ENCODE measurements at places on chromosomes 11 and 22. TPM values are rescaled to one million over a fixed set of nuclear protein-coding genes. Genes with fewer than 3 reads are reported as not detected.

DNA sequence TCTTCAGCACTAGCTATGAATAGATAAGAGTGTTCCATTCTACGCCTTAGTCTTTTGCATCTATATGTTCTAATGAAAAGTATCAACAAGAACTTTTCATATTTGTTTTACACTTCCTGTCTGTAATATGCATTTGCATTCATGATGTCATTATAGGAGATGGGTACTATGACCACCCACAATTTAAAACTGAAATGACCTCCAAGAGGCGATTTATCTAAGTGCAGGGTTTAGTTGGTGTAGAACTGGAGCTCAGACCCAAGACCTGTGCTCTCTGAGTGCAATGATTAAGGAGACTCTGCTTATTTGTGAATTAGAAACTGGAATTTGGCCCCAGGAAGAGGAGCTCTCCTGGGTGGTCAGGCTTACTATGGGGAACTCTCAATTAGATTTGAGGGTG is 289.1 kb downstream of the ETS1 start:
- no peak for DNase-seq

The TSGA10IP gene
- total RNA-seq = not detected

DNA sequence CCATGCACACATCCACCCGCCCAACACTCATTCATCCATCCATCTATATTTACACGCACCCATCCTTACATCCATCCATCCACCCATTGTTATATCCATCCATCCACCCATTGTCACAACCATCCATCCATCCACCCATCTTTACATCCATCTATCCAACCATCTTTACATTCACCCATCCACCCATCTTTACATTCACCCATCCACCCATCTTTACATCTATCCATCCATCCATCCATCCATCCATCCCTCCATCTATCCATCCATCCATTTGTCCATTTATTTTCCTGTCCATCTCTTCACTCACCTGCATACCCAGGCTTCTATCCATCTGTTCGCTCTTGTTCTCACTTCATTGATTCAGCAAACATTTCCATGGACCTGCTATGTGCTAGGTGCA is 49.8 kb downstream of the SGSM1 start:
- DNase-seq = no peak

GRCh38 chr22:17655289-17655688 is 16.7 kb downstream of the BCL2L13 start:
- no peak for DNase-seq

The SCGB2A2 gene
- not detected for total RNA-seq

- no peak for DNase-seq
Observed at GRCh38 chr11:86140334-86140990, 71.6 kb upstream of the PICALM start.

- DNase-seq = no peak
Observed at GRCh38 chr11:33256031-33256812, 959 bp upstream of the HIPK3 start.

GRCh38 chr11:77672264-77672663 is 34.7 kb upstream of the CLNS1A start:
- DNase-seq = no peak

DNA sequence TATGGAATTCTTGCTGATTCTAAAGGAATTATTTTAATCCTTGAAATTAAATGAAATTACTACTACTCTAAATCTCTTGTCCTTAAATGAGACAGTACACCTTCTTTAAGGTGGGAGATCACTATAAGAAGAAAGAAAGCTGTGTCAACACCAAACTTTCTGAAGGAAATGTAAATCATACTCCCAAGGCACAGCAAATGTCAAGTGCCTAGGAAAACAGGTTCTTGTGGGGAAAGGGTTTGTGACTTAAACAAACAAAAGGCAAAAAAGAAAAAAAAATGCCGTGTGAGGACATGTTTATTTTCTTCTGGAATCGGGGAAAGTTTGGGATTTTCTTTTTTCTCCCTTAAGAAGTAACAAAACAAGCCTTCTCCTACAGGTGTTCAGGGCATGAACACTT is 745.1 kb downstream of the DLG2 start:
- no peak for DNase-seq

The APOL6 gene
- total RNA-seq = 3.5 TPM

- DNase-seq = no peak
Observed at GRCh38 chr11:122270535-122270934, 154.5 kb upstream of the BLID start.

The TREH gene
- total RNA-seq = not detected

GRCh38 chr11:92838759-92839310 is 130.6 kb upstream of the MTNR1B start:
- DNase-seq = no peak

The NTM gene
- total RNA-seq = 199 TPM

The ANO5 gene
- 22.5 TPM for total RNA-seq

- DNase-seq = no peak
Observed at GRCh38 chr22:46861468-46862367, 99.3 kb downstream of the TBC1D22A start.

- DNase-seq = no peak
Observed at GRCh38 chr11:130848361-130849214, 67.7 kb downstream of the SNX19 start.

DNA sequence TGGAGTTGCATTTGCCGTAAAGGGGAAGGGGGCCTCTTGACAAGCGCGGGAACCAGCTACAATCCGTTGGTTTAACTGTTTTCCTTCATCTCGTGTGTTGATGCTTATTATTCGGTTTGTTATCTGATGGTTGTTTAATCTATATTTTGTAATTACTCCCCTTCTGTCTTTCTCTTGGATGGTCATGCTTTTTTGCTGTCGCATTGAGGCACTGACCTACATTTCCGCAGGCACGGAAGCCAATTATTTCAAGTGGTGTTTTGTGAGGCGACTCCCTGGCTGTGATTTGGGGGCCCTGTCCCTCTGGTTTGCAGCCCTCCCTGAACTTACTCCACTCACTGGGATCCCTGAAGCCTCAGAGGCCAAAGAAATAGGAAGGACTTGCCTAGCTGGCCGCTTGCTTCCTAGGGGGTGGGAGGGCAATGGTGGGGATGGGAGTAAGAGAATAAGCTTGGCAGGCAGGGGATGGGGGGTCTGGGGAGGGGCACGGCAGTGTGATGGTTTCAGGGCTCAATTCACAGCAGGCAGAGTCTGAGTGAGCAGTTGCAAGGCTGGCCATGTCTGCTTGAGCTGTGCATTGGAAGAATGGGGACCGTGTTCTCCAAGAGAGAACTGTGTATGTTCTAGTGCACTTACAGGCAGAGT is 165.8 kb upstream of the B3GAT1 start:
- DNase-seq = no peak

DNA sequence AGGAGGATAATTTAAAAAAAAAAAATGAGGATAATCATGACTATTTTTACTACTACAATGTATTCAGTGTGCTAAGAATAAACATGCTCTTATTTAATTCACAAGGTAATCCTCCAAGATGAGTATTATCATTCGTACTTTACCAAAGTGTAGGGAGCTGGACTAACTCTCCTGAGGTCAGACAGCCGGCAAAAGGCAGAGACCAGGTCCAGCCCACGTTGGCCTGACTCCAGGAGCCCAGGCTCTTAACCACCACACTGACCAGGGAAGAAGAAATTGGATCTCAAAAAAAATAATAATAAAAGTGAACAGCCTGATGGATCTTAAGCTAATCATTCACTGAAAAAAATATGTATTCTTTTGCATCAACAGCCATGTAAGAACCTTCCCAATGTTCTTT is 25.2 kb downstream of the PLAAT3 start:
- DNase-seq = no peak

The LIF gene
- total RNA-seq = 0.16 TPM

GRCh38 chr22:50601669-50602337 is 1.2 kb downstream of the MAPK8IP2 start:
- DNase-seq = no peak

The GRAMD4 gene
- total RNA-seq = 69.0 TPM

GRCh38 chr22:36218648-36219193 is 17.1 kb upstream of the APOL4 start:
- no peak for DNase-seq

GRCh38 chr11:79179087-79179486 is 261.7 kb downstream of the TENM4 start:
- DNase-seq = no peak

DNA sequence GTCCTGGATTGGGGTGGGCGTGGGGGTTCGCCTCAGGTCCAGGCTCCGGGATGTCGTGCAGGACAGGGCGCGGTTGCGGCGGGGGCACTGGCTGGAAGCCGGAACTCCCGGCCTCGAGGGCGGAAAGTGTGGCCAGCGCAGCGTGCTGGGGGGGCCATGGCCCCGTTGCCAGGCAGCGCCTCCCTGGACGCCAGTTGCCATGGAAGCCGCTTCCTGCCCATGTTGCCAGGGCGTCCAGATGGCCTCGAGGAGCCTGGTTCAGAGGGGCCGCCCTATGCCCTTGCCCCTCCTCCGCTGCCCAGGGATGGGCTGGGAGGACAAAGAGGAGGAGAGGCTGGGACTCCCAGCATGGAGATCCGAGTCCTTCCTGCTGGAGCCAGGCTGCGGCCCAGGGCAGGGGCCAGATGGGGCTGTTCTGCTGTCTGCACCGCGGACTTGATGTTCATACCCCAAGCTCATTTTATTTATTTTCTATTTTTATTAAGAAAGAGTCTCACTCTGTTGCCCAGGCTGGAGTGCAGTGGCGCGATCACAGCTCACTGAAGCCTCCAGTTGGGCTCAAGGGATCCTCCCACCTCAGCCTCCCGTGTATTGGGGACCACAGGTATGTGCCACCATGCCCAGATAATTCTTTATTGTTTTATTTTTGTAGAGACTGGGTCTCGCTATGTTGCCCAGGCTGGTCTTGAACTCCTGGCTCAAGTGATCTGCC is 4.6 kb upstream of the CCDC188 start:
- DNase-seq = peak; percentile 80

The SYCE3 gene
- not detected for total RNA-seq

The NLRP6 gene
- not detected for total RNA-seq

- no peak for DNase-seq
Observed at GRCh38 chr11:76684516-76684915, 14.0 kb upstream of the LRRC32 start.

DNA sequence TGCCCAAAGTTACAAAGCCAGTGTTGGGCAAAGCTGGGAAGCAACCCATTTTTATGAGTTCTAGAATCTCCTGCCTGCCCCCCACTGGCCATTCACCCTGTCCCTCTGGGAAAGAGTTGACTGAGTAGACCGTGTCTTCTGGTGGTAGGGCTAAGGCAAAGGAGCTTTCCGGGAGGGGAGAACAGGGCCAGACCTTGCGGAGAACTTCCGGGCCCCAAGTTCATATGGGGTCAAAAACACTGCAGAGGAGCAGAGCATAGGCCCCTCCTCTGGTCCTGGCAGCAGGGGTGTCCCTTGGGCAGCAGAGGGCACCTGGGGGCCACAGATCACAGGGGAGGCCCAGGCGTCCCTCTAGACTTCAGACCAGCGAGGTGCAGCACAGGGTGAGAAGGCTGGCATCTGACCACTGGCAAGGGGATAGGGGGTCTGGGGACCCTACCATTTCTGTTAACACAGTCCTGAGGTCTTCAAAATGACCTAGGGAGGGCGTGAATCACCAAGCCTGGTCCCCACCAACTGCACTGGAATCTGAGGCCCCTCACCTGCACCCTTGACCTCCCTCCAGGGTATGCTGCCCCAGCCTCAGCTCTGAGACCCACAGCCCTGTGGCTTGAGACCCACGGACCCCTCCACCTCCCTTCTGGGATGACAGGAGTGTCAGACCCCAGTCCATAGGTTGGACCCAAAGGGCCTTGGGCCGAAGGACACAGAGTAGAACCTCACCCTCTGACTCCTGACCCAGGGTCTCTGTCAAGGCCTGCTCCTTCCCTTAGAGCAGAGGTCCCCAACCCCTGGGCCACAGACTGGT is 1.3 kb upstream of the ARAP1 start:
- DNase-seq = no peak

DNA sequence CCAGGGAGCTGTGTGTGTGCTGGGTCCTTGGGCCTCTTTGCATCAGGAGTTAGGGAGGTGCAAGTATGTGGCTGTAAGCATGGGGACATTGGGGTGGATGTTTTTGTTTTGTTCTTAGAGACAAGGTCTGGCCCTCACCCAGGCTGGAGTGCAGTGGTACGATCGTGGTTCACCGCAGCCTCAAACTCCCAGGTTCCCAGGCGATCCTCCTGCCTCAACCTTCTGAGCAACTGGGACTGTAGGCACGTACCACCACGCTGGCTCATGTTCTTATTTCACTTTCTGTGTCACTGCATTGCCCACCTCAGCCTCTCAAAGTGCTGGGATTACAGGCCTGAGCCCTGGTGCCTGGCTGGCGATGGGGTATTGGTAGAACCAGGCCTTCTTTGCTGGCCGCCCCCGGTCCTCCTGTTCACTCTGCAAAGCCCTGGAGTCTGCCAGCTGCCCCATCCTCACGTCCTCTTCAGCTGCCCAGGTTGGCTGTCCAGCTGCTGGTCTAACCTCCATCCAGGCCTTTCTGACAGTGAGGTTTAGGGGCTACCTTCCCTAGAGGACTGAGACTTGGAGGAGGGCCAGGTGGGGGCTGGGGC is 851 bp upstream of the GRAMD4 start:
- DNase-seq = no peak

DNA sequence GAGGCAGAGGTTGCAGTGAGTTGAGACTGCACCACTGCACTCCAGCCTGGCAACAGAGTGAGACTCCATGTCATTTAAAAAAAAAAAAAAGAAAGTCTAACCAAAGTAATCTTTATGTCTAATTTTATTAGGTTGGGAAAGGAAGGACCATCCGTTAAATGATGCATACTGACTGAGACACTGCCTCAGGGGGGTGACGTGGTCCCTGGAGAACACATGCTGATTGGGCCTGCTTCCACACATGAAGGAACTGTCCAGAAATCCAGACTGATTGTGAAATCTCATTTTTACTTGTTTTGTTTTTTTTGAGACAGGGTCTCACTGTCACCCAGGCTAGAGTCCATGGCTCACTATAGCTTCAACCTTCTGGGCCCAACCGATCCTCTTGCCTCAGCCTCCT is 5.5 kb downstream of the SF3A1 start:
- DNase-seq = no peak

DNA sequence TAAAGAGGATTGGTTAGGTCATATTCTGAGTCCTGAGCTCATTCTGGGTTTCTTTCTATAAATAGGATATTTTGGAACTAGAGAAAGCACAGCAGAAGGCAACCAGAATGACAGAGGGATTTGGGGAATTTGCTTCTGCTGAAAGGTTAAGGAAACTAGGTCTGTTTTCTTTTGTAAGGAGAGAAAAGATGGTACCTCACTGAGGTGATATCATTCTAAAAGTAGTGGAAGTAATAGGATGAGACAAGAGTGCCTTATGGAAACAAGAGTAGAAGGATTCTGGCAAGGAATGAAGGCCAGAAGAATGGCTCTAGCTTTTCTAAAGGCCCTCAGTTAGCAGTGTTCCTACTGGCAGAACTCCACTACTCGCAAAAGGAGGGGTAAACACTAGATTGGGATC is 26.7 kb upstream of the BDNF start:
- peak; percentile 7 for DNase-seq

GRCh38 chr22:36911887-36912661 is 1.4 kb upstream of the CSF2RB start:
- DNase-seq = no peak

DNA sequence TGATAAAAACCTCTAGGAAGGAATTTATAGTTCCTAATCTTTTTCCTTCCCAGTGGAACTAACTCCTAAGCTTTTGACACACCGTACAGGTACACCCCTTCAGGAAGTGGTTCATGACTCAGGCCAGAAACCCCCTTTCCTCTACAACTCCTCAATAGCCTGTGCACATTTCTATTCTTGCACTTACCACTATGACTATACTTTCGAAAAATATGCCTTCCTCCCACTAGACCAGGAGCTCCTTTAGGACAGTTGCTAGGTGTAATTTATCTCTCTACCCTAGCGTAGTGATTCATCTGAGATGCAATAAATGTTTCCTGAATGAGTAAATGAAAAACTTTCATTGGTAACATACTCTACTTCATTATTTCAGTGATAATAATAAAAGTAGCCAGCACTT is 14.5 kb downstream of the MAP6 start:
- DNase-seq = no peak

Data from dorsolateral prefrontal cortex (tissue), 122 donors.